ENCODE measurements at places on chromosomes 3 and 15. TPM values are rescaled to one million over a fixed set of nuclear protein-coding genes. Genes with fewer than 3 reads are reported as not detected.

IMPG2 gene
- polyA plus RNA-seq = not detected

CCDC13 gene
- 2.4 TPM for polyA plus RNA-seq

- DNase-seq = no peak
Observed at GRCh38 chr3:67866571-67866970, 212.2 kb upstream of the SUCLG2 start.

GRCh38 chr3:154384479-154384878 is 45.5 kb downstream of the GPR149 start:
- DNase-seq = no peak

GRCh38 chr3:14542656-14543055 is 2.5 kb upstream of the GRIP2 start:
- no peak for DNase-seq

DNA sequence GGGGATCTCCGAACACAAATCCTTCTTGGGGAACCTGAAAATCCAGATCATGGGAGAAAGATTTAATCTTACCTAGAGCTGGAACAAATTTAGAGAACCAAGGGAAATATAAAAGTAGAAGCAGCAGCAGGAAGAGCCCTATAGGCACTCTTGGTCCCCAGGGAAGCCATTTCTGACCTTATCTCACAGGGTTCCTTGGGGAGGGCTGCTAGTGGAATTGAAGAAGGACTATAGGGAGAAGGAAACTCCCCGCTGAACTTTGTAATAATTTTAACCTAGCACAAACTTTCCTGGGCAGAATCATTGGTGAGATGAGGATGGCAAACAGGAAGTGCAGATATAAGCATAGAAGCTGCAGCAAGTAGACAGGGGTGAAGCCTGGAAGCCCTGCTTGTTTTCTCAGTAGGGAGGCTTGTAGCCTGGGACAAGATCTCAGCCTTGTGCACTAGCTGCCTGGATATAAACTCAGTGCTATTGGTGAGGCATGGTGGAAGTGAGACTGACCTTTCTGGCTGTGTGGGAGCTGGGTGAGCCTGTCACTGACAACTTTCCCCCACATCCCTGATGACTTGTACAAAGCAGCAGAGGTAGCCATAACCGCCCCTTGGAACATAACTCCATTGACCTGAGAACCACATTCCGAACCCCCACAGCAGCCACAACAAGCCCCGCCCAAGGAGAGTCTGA is 343.0 kb upstream of the TGFBR2 start:
- DNase-seq = no peak

Measured in CD14-positive monocyte (primary cell).